Left renal pelvis (tissue), 4 donors: ENCODE measurements at places on chromosomes 12 and 14. TPM values are rescaled to one million over a fixed set of nuclear protein-coding genes. Genes with fewer than 3 reads are reported as not detected.

GRCh38 chr14:77761205-77761931 lies 412 bp upstream of the SNW1 start:
- no peak for DNase-seq

DNA sequence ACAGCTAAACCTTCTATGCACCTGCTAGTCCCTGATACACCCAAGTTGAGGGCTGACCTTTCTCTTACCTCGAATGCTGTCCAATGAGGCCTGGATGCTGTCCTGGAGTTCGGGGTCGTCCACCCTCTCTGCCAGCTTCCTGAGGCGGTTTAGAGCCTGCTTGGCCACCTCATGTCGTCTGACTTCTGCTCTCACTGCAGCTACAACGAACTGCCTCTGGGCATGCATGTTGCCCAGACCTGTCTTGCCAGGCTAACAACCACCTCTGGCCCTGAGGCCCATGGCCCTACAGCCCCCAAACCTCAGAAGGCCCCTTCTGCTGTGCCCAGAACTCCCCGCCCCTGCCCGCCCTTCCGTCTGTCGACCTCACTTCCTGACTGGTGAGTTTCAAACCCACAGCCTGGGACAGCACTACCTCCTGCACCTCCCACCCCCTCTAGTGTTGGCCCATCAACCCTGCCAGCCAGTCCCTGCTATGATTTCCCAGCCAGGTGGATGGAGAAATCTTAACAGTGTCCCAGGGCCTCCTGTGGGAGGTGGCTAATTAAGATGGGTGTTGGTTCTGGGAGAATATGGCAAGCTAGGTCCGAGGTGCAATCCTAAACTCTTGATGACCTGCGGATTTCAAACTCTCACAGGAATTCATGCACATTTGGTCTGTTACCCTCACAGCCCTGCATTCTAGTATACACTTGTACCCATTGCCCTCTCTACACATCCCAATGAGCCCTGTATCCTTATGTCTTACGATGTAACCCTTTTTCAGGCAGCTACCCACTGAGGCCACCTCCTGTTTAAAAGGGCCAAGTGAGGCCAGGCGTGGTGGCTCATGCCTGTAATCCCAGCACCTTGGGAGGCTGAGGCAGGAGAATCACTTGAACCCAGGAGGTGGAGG lies 2.7 kb upstream of the TSPAN31 start:
- DNase-seq, result no peak

The ZDHHC22 gene
- 0.84 TPM for polyA plus RNA-seq

- no peak for DNase-seq
Measured at GRCh38 chr12:105426766-105427165, 96.3 kb downstream of the C12orf75 start.

GRCh38 chr12:68259318-68259940 lies 6.0 kb upstream of the IL22 start:
- DNase-seq, result no peak

DNA sequence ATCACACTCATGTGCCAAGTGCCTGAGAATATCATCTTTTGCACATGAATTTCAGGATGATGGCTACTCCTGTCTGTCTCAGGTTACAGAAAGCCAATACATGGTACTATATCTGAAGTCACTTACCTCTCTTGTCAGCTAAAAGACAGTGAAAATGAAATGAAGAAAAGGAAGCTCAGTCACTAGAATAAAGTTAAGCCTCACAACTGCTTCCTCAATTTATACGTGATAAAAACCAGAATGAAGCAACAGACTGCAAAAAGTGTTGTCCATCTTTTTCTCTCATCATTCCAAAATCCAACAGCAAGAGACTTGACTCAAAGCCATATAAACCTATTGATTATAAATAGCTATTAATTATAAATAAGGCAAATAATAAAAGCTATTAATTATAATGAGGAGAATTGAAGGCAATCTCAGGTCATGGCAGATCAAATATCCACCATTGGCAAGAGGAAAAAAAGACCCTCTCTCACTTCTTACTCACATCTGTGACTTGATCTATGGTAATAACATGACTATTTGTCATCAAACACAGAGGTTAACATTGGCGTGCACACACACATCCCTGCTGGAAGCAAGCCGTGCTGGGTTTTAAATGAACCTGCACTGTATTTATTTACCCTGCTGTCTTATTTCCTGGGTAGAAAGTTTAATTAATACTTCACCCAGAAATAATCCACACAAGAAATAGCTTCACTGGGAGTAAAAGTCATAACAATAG lies 10.0 kb downstream of the NIN start:
- DNase-seq, result no peak

The RNU4-1 gene
- polyA plus RNA-seq, result not detected

DNA sequence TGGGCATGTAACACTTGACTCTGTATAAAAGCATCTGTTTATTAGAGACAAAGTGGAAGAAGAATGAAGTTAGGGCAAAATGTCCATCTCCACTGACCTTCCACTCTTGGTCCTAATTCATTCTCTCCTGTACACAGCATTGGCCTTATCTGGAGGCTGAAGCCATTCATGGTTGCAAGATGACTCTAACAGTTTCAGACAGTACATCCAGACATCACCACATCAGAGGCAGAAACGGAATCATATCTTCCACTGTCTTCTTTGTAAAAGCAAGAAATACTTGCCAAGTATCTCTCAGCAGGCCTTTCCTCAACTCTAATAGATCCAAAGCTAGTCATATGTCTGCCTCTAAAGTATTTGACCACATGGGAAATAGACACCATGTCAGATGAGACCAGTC lies 41.1 kb downstream of the PTHLH start:
- no peak for DNase-seq

GRCh38 chr14:103099081-103099732 lies 4.7 kb downstream of the EXOC3L4 start:
- DNase-seq, result no peak

DNA sequence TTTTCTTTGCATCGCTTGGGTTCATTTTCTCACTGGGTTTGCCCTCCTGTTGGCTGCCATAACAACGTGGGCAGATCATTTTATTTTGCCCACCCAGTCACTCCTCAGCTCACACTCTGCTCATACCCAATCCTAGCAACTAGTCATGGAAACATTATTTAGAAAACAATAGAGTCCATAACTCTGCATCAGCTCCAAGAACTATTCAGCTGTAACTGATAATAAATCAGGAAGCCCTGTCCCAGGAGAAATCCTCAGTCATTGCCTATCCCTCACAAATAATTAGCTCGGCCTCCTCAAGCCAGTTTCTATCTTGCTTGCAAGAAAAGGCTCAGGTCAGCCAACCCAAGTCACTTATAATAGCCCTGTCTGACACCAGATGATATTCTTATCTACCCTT lies 43.2 kb downstream of the RTN1 start:
- no peak for DNase-seq

GRCh38 chr12:8031872-8032241 lies 659 bp upstream of the FOXJ2 start:
- no peak for DNase-seq

- DNase-seq, result no peak
Measured at GRCh38 chr12:104372061-104372720, 68.7 kb downstream of the EID3 start.

GRCh38 chr12:31362115-31362758 lies 36.3 kb upstream of the SINHCAF start:
- no peak for DNase-seq

The SLC25A47 gene
- polyA plus RNA-seq, result 0.18 TPM

The SPRYD4 gene
- polyA plus RNA-seq, result 3.7 TPM

GRCh38 chr12:82757059-82757458 lies 70.4 kb downstream of the TMTC2 start:
- DNase-seq, result no peak

The CD27 gene
- polyA plus RNA-seq, result 0.82 TPM

GRCh38 chr14:52463375-52463774 lies 88.9 kb downstream of the TXNDC16 start:
- no peak for DNase-seq

- no peak for DNase-seq
Measured at GRCh38 chr12:23238957-23239356, 614.0 kb downstream of the ETNK1 start.

- DNase-seq, result no peak
Measured at GRCh38 chr12:27907766-27908165, 64.8 kb downstream of the PTHLH start.

- no peak for DNase-seq
Measured at GRCh38 chr12:3418609-3419390, 72.2 kb upstream of the PRMT8 start.

GRCh38 chr12:62789851-62790250 lies 145.1 kb downstream of the PPM1H start:
- DNase-seq, result no peak
